ENCODE measurements at places on chromosomes 7 and 10.

DNA sequence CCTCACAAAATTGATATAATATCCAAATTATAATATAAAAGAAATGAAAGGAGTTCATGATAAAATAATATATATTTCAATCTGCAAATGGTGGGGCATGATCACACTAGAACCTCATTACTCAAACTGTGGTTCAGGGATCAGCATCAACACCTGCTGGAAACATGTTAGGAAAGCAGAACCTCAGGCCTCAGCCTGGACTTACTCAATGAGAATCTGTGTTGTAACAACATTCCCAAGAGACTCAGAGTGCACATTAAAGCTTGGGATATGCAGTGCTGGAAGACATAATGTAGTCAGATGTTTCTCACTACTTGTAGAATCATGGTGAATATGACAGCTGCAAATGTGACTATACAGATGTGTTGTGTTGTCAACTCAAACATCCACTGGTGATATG lies 81.7 kb upstream of the ITPRID1 start:
- DNase-seq: no peak

DNA sequence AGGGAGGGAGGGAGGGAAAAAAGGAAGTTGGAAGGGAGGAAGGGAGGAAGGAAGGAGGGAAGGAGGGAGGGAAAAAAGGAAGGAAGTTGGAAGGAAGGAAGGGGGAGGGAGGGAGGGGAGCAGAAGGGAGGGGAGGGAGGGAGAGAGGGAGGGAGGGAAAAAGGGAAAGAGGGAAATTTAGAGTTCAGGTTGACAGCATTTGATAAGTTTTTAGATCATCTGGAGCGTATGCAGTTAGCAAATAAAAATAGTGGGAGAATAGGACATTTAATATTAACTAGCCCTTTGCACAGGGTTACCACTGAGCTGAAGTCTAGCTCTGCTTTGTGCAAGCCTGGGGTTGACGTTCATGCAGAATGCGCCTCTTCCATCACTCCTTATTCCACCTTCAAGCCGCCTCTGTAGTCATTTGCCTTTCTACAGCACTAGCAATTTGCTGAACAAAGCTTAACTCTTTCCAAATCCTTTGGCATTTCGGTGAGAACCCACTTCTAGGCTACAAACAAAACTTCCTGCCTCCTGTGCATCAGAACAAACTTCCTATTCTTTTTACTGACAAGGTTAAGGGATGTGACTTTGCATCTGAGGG lies 8.6 kb downstream of the STRA8 start:
- DNase-seq: no peak

DNA sequence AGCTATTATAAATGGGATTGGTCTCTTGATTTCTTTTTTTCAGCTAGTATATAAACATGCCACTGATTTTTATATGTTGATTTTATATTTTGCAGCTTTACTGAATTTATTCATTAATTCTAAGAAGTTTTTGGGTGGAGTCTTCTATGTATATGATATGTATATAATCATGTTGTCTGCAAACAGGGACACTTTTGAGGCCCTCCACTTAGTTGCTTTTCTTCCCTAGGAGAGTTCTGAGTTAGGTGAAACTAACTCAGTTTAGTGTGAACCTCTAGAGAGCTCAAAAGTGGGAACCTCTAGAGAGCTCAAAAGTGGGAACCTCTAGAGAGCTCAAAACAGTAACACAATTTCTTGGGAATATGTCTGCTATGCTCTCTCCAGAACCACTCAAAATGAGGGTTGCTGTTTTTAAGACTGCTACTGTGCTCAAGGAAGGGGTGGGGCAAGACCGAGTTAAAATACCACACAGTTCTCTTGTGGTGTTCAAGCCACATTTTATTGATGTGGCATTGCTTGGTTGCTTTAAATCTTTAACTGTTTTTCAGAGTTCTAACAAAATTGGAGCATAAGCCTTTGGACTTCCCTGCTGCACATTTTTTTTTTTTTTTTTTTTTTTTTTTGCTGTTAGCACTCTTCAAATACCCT lies 13.2 kb downstream of the CCDC7 start:
- peak; percentile 41 for DNase-seq

GRCh38 chr7:18521945-18522566 lies 26.5 kb downstream of the HDAC9 start:
- DNase-seq: no peak

DNA sequence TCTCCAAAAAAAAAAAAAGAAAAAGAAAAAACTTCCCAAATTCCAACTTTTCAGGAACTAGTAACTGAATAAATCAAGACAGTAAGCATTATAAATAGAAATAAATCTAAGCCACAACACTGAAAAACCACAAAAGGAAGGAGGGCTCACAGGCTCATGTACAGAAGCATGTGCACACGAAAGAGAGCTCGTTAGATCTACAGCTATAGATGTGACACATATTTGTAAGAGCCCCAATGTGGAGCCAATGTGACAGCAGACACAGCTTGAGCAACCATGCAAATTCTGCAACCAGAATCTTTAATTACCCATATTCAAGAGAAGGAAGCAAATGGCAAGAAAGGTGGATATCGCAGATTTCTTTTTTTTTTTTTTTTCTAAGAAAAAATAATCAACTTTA lies 94.7 kb downstream of the SORBS1 start:
- DNase-seq: no peak

GRCh38 chr7:101518336-101518735 lies 110.8 kb downstream of the MYL10 start:
- no peak for DNase-seq

DNA sequence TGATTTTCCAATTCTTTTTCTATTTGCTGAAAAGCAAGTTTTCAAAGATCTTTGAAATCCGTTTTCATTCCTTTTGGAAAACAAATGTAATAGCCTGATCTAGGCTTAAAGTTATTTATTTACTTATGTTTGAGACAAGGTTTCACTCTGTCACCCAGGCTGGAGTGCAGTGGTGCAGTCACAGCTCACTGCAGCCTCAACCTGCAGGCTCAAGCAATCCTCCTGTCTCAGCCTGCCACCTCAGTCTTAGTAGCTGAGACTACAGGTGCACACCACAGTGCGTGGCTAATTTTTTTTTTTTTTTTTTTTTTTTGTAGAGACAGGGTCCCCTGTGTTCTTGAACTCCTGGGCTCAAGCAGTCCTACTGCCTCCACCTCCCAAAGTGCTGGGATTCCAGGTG lies 4.6 kb downstream of the ST7 start:
- DNase-seq: no peak

GRCh38 chr10:91598211-91598977 lies 34.5 kb downstream of the PPP1R3C start:
- DNase-seq: no peak

GRCh38 chr10:13521026-13521425 lies 7.8 kb downstream of the BEND7 start:
- no peak for DNase-seq

DNA sequence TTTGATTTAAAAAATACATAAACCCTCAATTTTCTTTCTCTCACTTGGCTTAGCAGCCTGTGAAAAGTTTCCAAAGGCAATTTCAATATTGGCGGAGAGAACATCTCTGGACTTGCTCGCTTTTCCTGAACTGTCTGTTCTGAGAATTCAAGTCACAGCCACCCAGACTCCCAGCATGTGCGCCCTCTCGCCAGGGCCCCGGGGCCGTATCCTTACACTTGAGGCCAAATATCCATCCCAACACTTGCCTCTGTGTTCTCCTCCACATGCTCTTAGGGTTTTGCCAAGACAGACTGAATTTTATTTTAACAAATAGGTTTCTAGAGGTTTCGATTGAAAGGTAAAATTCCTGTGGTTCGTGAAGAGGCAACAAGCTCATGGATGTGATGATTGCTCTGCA lies 111.5 kb upstream of the GPR26 start:
- no peak for DNase-seq

DNA sequence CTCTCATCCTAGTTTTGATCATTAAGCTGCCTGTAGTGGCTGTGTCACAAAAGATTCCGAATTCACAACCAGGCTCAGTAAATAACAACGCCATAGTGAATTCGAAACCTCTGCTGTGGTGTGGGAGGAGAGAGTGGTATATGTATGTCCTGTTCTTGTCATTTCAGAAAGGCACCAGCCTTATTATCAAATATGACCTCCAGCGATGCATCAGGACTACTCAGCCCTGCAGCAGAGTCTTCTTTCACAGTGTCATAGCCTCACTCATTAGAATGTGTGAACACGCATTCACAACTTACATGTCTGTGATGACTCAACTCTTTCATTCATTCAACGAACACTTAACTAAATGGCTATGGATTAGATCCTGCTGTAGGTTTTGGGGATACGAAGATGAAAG lies 15.3 kb downstream of the AOC1 start:
- DNase-seq: no peak

- no peak for DNase-seq
Measured at GRCh38 chr7:83105948-83106347, 56.7 kb downstream of the PCLO start.

DNA sequence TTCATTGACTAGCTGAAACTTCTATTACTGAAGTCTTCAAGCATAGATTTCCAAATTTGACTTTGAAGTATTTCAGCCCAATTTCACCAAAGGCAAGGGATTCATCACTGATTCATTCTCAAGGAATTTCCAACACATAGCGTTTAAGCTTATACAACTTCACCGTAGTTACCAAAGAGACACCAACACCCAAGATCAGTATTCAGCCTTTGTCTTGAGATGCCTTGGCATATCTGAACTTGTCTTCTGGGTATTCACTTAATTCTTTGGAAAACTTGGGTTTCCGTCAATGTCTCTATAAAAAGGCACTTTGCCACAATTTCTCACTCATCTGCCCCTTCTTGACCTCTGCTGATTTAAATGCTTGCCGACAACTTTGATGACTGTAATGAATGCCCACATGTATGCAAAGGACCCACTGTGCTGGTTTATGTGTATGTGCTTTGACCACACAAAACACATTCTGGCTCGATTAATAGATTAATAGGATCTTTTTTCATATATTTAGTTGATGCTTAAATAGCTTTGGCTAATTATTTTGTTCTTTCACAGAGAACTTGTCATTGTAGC lies 49.6 kb downstream of the TES start:
- DNase-seq: no peak

- DNase-seq: no peak
Measured at GRCh38 chr10:115992236-115992986, 280.6 kb downstream of the GFRA1 start.

DNA sequence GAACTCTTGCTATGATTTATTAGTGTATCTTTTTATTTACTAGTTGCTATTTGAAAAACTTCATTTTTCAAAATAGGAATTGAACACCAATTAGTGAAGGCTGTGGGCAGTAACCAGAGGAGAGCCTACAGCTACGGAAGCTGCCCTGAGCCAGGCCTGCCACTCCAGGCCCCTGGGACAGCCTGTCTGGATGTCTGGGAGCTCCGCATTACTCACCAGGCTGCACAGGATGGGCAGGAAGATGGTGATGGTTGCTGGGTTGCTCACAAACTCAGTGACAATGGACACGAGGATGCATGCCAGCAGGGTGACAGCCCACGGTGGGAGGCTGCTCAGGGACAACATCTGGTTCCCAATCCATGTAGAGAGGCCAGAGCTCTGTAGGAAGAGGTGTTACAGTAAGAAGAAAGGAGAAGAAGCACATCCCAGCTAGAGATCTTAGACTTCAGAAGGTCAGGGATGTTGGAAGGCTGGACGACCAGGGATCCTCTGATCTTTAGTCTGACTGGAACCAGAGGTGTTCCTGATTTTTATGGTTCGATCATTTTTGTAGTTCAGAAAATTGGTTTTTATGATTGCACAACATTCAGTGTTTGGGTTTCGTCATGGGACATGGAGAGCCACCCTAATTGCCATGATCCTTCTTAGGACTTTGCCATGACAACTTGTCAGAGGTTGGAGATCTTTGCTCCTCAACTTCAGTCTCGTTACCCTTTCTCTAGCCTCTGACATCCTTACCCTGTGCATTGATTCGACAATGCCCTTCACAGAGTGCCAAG lies 23.2 kb downstream of the STMP1 start:
- no peak for DNase-seq

GRCh38 chr10:3554121-3554522 lies 230.9 kb downstream of the KLF6 start:
- DNase-seq: no peak

- DNase-seq: no peak
Measured at GRCh38 chr7:31119249-31119648, 67.1 kb downstream of the ADCYAP1R1 start.

GRCh38 chr10:74418285-74418872 lies 267.4 kb downstream of the ADK start:
- DNase-seq: no peak

- no peak for DNase-seq
Measured at GRCh38 chr7:143391462-143392404, 10.6 kb downstream of the ZYX start.

- peak; percentile 4 for DNase-seq
Measured at GRCh38 chr10:100186253-100187212, 704 bp upstream of the ERLIN1 start.

DNA sequence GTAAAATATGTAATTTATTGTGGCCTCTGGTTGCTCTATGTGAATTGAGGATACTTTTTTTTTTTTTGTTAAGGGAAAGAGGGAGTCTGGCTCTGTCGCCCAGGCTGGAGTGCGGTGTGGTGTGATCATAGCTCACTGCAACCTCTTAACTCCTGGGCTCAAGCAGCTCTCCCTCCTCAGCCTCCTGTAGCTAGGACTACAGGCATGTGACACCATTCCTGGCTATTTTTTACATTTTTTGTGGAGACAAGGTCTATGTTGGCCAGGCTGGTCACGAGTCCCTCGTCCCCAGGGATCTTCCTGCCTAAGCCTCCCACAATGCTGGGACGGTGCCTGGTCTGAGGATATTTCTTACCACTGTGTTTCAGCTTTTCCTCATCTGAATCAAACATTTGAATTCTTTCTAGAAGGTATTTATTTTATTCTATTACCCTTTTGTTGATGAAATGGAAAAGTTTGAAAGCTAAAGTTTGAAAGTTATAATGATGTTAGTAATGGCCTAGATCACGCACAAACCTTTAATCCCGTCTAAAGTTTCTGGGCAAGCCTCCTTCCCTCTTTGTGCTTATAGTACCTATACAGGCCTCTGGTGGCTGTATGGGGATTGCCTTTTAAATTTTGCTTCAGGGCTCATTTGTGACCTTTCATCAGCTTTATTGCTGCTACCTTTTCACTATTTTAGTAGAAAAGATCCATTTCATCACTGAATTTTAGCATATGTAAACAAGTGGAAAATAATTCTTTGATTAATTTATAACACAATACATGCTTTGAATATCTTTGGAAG lies 2.0 kb downstream of the IFRD1 start:
- DNase-seq: no peak

DNA sequence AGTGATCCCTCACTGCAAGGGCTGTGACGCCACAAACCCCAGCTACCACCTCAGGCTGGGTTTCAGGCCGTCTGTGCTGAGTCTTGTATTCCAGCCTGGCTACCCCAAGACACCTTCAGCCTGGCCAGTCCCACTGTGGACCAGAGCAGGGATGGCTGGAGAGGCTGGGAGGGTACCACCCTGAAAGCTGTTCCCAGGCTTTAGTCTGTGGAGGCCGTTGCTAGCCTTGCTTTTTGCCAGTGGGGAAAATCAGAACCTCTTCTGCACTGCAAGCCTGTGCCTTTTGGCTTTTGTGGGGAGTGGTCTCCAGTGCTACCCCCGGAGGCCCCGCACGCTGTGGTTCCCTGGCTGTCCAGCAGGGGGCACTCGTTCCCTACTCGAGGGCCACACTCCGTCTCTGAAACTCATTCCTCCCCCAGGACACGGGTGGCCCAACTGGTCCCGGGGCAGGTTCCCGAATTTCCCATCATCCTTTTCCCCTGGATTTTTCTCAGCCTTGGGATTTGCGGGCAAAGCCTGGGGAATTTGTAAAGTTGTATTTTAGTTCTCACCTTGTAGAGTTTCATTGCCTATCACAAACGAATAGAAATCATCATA lies 128.4 kb upstream of the BTBD16 start:
- DNase-seq: peak; percentile 6

Measured in effector CD4-positive, alpha-beta T cell (primary cell).